Brain (organoid and tissue), 16 donors: ENCODE measurements at places on chromosomes 3 and 15.

DNA sequence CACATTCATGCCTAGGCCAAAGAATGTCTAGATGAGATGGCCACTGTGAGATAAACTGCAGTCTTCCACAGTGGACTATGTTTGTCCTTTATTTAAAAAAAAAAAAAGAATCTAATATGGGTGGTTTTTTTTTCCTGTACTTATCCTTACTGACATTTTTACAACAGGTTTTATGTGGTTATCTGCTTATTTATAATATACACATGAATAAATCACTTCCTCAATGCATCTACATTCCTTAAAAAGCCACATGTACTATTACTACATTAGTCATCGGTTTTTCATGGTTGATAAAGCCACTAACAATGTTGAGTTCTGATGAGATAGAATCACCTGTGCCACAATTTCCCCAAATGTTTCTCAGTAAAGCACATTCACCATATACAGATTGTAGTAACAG, 341.3 kb upstream of the THBS1 start:
- DNase-seq, result no peak

- DNase-seq, result no peak
Measured at GRCh38 chr3:172158741-172159140, 119.4 kb downstream of the FNDC3B start.

DNA sequence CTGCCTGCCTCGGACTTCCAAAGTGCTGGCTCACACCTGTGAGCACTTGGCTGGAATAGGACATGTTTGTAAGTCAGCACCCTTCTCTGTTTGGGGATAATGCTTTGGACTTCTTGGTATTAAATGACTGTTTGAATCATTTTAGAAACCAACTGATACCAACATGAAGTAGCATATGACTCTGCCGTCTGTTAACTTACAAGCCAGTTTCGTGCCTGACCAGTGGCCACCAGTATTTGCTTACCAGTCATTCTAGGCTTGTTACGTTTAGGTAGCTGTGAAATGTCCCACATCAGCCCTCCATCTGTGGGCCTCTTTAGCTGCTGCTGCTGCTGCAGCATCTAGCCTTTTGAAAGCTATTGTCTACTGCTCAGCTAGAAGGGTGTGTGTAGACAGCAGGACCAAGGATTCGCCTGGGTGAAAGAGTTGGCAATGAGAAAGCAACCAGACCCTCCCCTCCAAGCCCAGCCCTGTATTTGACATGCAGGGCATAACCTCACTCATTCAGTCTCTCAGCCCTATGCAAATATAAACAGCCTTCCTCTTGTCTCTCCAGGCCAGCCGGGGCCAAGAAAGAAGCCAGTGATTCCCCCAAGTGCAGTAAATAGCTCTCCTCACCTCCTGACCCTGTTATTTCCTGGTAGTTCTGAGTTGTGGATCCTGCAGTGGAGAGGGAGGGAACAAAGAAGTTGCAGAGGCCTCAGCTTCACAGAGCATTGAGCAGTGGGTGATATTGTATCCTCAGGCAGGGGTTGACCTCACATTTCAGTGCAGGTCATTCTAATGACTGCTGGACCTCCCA, 51.0 kb downstream of the NKIRAS1 start:
- DNase-seq, result peak; percentile 28

DNA sequence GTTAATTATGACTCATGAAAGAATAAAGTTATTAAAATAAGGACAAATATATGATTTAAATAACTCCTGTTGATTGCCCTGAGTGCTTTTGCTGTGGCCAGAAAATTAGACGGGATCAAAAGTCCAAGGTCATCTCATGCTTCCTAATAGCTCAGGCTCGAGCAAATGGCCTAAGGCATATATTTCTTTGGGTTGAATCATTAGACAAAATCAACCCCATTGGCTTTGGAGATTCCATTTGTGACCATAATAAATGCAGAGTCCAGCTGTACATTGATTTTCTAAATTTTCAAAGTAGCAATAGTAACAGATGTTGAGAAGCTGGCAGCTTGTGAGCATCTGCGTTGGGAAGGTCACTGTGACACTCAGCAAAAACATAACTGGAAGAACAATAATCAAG, 464.5 kb upstream of the TGFBR2 start:
- no peak for DNase-seq

DNA sequence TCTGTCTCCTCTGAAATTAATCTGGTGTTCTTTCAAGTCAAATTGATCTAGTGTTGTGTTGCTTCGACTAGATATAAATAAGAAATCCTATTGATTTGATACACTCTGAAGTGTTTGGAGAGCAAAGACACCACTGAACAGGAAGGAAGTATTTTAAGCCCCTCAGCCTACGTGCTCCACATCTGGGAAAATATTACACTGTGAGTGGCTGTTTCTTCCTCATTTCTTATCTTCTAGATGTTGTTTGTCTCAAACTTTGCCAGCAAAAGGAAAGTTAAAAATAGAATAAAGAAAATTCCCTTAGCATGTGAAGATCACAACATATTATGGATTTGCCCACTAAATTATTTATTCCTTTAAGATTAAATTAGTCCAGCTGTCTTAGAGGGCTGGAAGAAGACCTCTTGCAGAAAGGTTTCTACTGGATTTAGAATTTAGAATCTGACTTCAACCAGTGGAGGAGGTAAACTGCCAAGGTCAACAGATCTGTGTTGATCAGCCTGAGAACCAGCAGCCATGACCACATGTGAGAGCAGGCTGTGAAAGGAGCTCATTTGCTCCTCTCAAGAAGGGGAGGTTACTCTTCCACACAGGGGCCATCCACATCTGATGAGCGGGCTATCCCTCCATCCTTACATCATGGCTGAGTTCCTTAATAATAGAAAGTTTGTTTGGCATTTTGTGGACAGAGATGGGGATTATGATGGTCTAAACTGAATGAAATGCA, 46.3 kb upstream of the ACKR4 start:
- no peak for DNase-seq

DNA sequence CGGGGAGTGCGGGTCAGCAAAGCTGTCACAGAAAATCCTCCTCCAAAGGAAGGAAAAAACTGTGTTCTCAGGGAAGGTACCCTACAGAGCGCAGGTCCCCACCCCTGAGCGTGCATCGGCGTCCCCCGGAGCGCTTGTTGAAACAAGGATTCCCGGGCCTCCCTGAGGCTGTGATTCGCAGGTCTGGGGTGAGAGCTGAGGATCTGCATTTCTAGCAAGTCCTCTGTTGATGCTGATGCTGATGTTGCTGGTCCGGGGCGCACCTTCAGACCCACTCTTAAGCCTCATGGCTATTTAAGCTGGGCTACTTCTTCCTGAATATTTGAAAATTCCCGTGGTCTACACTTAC, 226.2 kb upstream of the IGF1R start:
- DNase-seq, result no peak

DNA sequence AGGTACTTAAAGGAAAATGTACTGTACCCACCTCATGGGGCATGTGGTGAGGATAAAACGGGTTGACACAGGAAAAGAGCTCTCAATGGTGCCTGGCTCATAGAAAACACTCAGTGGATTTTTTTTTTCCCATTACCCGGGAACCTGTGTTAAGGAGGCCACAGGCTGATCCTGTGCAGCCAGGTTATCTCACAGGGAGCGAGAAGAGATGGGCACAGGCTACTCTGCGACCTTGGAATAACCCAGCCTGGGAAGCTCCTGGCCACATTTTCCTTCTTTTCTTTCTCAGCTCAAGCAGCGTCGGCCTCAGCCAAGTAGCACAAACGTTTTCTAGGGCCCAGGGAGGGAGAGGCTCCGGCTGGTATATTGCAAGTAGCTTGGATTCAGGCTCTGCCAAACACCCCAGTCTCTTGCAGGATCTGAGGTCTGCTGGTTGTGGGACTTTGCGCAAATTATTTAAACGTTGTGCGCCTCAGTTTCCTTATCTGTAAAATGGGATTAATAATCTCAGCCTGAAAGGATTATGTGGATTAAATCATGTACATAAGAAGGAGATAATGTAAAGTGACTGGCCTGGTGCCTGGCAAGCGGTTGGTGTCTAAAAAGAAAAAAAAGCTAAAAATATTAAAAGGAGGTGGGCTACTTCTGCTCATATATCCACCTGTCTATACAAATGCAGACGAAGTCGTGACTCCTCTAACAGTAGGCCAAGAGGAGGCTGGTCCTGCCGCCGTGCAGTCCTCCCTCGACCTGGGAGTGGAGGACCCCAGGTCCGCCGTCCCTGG, 2.2 kb downstream of the FURIN start:
- DNase-seq, result no peak

DNA sequence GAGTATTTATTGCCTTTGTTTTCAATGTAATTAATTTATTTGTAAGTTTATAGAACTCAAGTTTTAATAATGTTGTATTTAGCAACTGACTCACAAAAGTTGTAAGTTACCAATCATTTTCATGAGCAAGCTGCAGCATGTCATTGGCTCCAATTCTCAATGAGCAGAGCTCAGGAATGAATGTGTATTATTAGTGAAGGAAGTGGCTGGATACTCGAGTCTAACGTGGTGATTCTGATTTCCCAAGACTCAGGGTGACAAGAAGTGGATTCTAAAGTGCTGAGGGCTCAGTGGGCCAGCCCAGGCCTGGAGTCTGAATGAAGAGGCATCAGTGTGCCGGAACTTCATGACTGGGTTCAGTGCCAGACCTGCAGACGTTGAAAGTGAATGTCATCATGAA, 39.6 kb downstream of the CLDN11 start:
- DNase-seq, result no peak

GRCh38 chr3:139937674-139938279, 2.8 kb downstream of the CLSTN2 start:
- DNase-seq, result peak; percentile 90
